ENCODE measurements at places on chromosomes 12 and 14.

- no peak for DNase-seq
Observed at GRCh38 chr12:40034156-40034555, 71.7 kb downstream of the SLC2A13 start.

DNA sequence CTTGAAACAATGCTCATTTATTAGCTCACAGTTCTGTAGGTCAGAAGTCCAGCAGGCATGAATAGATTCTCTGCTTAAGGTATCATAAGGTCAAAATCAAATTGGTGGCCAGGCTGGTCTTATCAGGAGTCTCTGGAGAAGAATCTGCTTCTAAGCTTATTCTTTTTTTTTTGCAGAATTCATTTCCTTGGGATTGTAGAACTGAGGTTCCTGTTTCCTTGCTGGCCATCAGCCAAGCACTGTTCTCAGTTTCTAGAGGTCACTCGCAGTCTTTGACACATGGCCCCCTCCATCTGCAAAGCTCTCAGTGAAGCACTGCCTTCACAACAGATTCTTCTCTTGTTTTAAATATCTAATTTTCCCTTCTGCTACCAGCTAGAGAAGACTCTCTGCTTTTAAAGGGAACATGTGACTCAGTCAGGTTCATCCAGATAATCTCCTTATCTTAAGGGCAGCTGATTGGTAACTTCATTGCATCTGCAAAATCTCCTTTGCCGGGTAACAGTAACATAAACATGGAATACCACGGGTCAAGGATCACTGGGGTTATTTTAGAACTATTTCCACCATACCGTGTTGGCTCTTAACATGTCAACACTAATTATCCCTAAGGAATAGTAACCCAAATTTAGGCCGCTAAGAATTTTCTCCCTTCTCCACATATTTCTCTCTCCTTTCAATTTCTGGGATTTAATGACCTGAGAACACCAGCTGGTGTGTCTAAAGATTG, 25.3 kb downstream of the RHOJ start:
- DNase-seq: no peak

GRCh38 chr12:20148241-20148640, 220.1 kb upstream of the PDE3A start:
- DNase-seq: no peak

DNA sequence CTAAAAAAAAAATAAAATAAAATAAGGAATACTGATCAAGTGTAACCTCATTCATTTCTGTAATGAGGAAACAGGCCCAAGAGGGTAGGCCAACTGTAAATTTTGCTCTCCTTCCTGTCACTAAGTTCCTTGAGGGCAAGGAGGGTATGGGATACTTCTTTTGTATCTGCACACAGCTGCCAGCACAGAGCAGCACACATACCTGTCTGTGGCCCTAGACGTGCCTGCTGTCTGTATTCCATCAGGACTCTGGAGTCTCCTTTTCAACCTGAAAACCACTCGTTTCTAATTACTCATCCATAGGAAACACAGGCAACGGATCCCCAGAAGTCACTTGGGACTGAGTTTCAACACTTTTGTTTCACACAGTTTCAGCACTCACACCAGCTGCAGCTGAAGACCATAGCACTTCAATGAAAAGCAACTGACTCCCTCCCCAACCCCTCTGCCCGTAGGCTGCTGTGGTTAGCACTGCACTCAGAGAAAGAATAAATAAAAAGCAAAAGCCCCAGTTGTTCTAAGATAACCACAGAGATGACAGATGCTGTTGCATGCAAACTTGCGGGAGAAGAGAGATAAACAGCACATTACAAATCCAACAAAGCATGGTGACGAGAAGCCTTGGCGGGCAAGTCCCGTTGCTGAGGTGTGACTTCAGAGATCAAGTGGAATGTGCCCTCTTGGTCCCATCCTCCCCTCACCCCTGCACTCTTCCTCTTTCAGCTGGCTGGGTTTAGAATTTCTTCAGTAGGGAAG, 24.9 kb downstream of the CRACR2A start:
- DNase-seq: peak; percentile 80

GRCh38 chr12:95877622-95878021, 18.9 kb downstream of the SNRPF start:
- DNase-seq: no peak

DNA sequence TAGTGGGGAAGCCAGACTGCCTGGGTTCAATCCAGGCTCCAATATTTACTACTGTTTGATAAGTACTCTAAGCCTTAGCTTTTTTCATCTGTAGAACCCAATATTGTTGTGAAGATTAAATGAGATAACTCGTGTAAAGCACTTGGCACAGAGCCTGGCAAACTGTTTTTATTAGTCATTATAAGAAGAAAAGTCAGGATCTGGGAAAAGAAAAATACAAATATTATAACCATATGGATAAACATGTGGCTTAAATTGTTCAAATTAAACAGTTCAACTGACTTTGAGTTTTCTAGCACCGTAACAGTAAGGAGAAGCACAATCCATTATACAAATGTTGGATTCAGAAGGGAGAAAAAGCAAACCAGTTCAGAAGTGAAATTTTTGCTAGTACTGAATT, 22.0 kb upstream of the CDK17 start:
- DNase-seq: no peak

DNA sequence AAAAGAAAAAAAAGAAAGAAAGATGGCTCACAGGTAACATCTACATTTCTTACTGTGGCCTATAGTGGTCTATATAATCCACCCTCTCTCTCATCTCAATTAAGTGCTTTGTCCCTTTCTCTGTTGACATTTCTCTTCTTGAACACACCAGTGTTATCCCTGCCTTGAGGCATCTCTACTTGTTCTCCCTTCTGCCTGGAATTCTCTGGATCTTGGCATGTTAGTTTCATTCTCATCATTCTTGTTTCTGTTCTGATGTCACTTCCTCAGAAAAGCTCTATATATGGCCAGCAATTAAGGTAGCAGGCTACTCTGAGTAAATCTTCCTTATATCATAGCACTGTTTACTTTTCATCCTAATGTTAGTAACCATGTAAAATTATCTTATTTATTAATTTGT, 155.7 kb upstream of the PDZRN4 start:
- no peak for DNase-seq

DNA sequence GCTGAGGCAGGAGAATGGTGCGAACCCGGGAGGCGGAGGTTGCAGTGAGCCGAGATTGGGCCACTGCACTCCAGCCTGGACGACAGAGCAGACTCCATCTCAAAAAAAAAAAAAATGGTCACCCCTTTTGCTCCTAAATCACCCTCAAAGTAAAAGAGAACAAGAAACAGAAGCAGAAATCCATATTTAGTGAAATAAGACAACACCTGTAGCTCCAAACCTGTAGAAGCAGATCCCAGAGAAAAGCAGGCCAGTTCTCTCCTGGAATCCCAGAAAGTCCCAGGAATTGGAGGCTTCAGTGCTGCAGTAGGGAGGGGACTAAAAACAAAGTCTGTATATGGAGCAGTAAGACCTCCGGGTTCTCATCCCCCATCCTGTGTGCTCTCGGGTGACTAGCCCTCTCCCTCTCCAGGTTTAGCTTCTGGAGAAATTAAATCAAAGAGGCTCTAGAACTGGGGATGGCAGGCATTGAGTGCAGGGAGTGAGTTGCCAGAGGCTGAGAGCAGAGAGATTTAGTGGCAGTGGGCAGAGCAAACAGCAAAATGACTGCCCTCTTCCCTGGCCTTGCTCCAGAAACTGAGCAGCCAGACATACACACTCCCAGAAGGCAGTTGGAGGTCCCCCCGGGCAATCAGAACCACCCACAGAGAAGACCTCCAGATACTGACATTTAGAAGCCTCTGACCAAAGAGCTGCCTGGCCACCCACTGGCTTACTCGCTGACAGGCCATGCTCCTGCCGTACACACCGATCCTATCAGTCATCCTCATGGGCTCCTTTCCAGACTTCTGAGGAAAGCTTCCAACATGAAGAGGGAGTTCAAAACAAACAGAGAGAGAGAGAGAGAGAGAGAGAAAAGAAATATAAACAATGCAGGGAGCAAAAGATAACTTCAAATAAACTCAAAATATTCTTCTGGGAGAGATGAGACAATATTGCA, 6.3 kb upstream of the MLXIP start:
- no peak for DNase-seq

- no peak for DNase-seq
Observed at GRCh38 chr14:105748204-105748578, 221.8 kb downstream of the TMEM121 start.

DNA sequence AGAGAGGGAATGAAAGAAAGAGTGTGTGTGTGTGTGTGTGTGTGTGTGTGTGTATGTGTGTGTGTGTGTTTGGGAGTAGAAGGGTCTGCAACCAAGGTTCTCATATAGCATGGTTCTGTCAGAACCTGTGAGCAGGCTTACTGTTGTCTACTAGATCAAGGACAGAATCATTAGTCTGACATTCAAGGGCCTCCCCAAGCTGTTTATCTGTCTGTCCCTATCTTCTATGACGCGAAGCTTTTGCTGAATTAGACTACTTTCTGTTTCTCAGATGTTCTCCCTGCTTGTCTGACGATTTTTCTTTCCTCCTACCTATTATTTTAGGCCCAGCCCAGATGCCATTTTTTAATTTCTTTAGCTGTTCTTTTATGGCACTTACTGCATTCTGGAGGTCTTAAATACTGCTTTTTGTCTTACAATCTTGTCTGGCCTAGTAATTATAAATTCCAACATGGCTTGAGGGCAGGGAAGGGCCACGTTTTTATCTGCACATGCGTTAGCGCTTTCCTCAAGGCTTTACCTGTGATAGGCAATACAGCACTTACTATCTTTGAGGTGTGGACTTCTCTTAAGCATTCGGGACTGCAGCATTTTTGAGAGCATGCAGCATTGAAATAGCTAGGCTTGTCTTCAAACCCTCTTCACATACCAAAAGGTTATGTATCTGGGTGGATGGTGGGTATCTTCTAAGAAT, 150.2 kb downstream of the TTLL5 start:
- no peak for DNase-seq

DNA sequence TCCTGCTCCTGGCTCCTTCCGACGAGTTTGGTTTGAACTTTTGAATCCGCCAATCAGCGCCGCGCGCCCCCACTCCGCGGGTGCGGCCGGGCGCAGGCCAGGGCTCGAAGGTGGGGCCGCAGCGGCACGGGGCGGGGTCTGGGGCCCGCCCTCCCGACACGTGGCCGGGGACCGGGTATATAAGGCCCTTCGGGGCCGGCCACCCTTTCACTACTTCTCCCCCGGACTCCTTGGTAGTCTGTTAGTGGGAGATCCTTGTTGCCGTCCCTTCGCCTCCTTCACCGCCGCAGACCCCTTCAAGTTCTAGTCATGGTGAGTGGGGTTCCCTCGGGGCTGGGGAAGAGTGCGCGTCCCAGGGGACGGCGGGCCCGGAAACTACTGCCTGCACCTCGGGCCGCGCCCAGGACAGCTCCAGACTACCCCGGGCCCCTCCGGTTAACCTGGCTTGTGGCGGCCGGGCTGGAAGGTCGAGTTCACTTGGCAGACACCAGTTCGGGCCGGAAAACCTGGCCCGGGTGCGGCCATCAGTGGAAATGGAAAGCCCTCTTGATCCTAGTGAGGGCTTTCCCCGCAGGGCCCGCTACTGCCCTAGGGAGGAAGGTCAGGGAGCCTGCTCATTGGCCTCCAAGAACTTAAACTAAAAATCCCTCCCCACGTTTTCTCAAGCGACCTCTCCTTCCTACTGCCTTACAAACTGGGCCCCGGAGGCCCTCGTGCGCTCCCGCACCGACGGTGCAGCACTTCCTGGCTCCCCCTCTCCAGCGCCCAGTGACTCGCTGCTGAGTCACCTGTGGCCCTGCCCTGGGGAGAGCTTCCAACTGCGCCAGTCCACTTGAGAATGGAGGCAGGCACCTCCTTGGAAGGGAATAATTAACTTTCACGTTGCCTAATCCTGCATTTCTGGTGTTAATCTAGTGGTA, at the start of gene TUBA1C:
Gene TUBA1C, plus strand, starts transcription at position 210 of the 920 bp plus-strand sequence. Its CDS starts 100 bp downstream, at position 310.
- peak; percentile 61 for DNase-seq

GRCh38 chr12:105721891-105722290, 391.4 kb downstream of the C12orf75 start:
- no peak for DNase-seq

DNA sequence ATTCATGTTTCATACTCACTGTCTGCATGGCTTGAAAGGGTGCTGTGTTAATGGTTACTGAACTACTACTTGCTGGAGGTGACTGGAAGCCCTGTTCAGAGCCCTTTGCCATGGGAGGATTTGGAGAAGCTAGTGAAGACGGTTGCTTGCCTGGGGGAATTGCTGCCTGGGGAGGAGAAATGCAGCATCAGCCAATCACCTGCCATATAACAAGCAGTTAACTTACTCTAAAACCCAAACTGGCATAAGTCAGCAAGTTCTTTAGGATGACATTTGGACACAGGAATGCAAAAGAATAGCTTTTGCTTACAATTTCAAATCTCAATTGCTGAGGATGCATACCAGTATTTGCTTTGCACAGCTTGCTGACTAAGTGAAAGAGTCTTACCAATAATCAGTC, 23.4 kb upstream of the IPO8 start:
- no peak for DNase-seq

GRCh38 chr14:88209273-88209672, 113.8 kb downstream of the KCNK10 start:
- DNase-seq: no peak

- no peak for DNase-seq
Observed at GRCh38 chr14:77158175-77158881, 16.7 kb upstream of the ZDHHC22 start.

- DNase-seq: no peak
Observed at GRCh38 chr14:24978862-24979724, 70.9 kb downstream of the STXBP6 start.

DNA sequence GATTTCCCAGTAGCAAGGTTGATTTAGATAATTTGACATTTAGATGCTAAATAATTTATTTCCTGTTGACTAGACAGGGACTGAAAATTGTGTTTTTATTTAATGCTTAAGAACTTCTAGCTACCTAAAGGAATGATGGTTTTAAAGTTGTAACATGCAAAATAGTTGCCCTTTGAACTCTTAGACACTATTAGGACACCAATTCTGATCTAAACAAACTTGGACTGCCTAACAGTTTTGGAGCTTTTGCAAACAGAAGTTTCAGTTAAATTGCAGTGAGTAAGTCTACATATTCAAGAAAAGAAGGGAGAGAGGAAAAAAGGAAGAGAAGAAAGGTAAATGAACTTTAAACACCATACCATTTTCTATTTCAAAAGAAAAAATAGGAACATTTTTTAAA, 189.3 kb upstream of the GARIN2 start:
- DNase-seq: no peak

DNA sequence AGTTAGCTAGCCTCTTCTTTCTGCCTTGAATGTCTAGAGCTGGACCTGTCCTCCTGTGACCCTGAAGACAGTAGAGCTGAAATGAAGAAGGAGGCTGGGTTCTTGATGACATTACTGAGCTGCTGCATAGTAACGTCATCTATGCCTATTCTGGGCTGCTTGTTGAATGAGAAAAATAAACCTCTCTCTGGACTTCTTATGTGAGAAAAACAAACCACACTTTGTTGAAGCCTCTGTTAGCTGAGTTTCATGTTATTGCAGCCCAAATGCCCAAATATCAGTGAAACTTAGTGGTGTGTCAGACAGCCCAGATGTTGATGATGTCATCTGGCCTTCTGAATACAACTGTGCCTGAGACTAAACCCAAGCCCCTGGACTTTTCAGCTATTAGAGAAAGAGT, 67.0 kb upstream of the MAX start:
- no peak for DNase-seq

All from SIG-M5 (cell line).